ENCODE measurements at places on chromosomes 5 and 9.

DNA sequence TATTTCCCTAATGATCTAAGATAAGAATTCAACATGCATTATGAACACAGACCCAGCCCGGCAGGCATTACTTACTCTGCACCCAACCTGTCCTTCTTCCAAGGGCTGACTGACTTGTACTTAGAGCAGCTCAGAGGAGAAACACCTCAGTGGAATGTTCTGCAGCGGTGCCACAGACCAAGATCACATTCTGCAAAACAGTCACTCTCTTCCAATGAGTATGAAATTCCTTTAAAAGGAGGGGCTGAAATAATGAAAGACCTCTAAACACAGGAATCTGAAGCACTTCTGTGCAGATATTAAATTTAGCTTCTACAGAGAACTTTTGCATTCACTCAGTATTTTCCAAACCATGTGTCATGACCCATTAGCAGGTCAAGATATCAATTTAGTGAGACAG, 172.9 kb downstream of the ZDHHC21 start:
- no peak for DNase-seq

- DNase-seq = no peak
Measured at GRCh38 chr5:94853120-94853519, 234.7 kb downstream of the SLF1 start.

DNA sequence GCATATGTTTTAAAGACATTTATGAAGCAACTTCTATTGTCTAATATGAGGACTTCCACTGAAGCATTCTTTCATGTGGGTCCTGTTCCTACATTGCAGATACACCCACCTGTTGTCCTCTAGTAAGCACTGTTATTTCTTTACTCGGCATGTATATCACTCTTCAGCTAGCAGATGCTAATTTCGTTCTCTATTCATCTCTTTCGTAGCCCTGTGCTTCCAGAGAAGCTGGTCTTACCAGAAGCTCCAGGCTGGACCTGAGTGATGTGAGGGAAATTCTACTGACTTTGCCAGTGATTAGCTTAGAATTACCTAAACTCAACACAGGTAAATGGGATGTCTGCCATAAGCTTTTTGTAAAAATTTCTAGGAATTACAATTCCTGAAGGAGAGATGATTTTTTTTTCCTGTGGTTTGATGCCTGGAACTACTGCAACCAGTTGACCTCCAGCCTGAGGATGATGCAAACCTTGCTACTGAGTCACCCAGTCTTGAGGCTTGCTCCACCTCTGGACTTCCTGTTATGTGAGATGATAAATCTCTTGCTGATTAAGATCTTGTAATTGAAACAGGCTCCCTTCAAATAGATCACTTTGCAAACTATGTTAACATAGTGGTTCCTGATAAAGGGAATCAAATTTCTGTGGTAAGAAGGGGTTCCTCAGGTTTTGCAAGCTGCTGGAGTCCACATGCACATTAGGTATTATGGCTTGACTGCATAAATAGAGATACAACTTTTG, 52.2 kb upstream of the SPINK5 start:
- no peak for DNase-seq

- DNase-seq = no peak
Measured at GRCh38 chr5:115767424-115767823, 49.0 kb downstream of the CDO1 start.

DNA sequence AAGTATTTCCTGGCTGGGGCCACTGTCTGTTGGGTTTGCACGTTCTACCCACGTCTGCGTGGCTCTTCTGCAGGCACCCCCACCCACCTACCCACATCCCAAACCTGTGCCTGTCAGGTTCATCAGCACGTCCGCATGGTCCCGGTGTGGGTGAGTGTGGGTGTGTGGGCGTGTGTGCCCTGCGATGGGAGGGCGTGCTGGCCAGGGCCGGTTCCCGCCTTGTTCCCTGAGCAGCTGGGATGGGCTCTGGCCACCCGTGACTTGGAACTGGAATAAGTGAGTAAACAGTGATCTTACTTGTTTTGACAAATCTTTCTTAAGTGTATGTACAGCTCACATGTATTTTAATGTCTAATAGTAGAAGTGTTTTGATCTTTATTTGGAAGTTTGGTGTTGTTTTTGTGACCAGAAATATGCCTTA, 20.4 kb downstream of the ERGIC1 start:
- DNase-seq = no peak

DNA sequence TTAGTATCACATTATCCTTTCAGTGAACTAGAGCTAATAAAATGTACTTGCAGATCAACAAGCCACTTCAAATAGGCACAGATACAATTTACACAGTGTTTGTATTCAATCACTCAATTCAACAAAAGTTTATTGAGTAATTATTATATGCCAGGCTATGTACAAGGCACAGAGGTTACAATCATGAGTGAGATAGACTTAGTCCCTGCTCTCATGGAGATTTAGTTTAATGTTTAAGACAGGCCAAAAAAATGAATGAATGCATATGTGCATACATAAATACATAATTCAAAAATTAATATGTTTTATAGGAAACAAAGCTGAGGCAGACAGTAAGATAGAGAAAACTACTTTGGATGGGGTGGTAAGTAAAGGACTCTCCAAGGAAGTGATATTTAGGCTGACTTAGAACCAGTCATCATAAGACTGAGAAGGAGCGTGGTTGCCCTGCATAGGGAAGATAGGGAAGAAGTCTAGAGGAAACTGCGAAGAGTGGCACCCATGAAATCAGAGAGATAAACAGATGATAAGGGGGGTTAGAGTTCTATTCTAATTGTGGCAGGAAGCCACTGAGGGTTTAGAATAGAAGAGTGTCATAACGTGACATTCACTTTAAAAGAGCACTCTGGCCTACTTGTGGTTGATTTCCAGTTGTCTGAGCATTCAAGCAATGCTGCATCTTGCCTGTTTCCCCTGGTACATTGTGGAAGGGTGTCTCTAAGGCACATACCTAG, 49.7 kb upstream of the GRAMD2B start:
- DNase-seq = no peak

- DNase-seq = no peak
Measured at GRCh38 chr5:167614294-167615021, 677.0 kb upstream of the WWC1 start.

GRCh38 chr5:54651482-54652076, 134.0 kb downstream of the SNX18 start:
- no peak for DNase-seq

- no peak for DNase-seq
Measured at GRCh38 chr9:120281665-120282064, 298.3 kb downstream of the CDK5RAP2 start.

DNA sequence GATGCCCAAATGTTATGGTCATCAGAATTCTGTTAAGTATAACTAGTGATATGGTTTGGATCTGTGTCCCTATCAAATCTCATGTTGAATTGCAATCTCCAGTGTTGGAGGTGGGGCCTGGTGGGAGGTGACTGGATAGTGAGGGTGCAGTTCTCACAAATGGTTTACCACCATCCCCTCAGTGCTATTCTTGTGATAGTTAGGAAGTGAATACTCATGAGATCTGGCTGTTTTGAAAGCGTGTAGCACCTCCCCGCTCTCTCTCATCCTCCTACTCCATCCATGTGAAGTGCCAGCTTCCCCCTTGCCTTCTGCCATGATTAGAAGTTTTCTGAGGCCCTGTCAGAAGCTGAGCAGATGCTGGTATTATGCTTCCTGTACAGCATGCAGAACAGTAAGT, 359.5 kb downstream of the TMEM167A start:
- no peak for DNase-seq

GRCh38 chr9:131697097-131697496, 42.8 kb downstream of the RAPGEF1 start:
- DNase-seq = no peak

GRCh38 chr5:75678155-75678554, 39.1 kb downstream of the POC5 start:
- no peak for DNase-seq

DNA sequence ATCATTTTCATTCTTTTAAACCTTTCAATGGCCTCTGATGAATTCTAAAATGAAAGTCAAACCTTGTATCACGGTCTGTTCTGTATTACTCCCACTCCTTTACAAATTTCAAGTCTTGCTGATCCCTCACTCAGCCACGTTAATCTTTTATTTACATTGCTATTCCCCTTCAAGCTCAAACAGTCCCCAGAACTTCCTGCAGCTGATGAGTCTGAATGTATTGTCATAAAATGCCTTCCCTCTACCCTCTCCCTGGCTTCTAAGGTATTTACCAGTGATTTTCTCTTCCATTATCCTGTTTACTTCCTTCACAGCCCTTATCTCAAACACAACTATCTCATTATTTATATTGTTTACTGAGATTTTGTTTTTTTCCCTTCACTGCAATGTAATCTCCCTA, 562.3 kb upstream of the C9orf72 start:
- DNase-seq = no peak

- DNase-seq = no peak
Measured at GRCh38 chr5:174482607-174483024, 241.8 kb upstream of the MSX2 start.

GRCh38 chr9:104841601-104842141, 77.7 kb downstream of the NIPSNAP3B start:
- no peak for DNase-seq

DNA sequence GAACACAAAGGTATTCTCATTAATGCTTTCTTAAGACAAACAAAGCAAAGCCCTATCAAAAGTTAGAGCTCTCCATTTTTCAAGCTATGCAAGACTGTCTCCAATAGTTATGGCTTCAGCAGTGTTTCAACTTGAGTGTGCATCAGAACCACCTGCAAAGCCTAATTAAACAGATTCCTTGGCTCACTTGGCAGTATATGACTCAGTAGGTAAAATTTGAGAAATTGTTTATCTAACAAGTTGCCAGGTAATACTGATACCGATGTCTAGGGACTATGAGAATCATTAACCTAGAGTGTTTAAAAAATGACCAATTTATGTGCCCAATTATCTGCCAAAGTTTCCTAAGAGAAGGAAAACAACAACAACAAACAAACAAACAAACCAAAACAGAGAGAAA, 60.3 kb upstream of the PARP8 start:
- no peak for DNase-seq

DNA sequence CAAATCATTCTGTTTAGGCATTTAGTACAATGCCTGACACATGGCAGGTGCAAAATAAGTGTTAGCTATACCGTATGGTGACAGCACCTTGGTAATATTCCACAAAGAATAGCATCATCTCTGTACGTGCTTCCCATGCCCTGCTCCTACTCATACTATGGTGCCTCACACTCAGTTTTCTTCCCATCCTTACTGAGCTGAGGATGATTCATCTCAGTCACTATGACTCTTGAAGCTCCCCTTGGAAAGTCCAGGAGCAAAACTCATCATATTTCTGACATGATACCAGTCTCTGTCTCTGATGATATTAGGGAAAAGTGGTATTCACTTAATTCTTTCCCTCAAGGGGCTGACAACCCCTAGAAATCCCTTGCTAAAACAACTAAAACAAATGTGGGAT, 423.3 kb downstream of the EFNA5 start:
- DNase-seq = no peak

GRCh38 chr9:101508211-101508610, 25.4 kb upstream of the RNF20 start:
- DNase-seq = no peak

GRCh38 chr5:102222772-102223171, 73.3 kb downstream of the SLCO4C1 start:
- DNase-seq = no peak

DNA sequence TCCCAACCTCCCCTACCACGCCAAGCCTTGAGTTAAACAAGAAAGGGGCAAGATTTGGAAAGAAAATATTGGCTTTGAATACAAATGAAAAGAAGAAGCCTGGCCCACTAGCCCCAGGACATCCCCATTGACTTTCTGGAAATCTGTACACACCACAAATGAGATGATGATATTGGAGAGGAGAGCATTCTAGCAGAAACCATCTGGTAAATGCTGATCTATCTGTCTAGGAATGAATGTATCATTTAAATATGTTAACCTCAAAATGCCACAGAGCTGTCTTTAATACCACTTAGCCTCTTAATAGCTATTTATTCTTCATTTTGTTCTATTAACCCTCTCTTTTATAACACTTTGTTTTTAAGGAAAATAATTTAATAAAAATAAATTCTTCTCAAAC, 270.2 kb upstream of the PDE4D start:
- no peak for DNase-seq

DNA sequence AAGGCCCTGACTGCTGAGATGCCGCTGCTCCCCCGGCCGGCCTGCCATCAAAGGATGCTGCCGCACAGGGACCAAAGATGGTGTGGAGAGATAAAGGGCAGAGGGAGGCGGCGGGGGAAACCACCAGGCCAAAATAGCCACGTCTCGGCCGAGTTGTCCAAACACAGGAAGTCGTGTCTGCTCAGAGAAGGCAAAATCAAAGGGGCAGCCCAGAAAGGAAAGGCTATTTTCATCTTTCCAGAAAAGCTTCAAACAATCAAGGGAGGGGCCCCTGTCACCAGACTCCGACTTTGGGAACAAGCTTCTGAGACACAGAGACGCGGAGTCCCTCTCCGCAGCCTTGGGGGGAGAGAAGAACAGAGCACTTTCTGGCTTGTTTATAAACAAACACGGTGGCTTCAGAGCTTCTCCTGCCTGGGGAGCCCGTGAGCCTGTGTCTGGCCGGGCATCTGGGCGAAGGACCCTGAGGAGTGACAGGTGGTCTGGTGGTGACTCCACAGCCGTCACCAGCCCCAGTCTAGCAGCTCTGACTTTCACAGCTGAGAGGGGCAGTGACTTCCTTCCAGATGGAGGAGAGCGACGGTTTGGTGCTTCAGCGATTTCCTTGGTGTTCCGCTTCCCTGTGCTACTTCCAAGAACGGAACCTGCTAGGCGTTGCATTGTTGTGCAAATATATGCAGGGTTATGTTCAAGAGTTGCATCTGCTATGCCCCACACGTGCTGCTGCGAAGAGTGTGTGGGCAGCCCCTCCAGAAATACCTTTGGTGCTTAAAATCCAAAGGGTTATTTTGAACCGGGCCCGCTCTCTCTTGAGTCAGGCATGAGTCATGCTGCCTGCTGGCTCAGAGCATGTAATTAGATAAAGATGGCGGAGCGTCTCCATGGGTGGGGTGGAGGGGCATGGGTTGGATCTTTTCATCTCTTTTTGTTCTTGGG, 24.0 kb downstream of the ADAMTSL2 start:
- peak; percentile 50 for DNase-seq

- no peak for DNase-seq
Measured at GRCh38 chr5:94397508-94397907, 220.9 kb downstream of the KIAA0825 start.
